ENCODE measurements at places on chromosomes 11 and 22. TPM values are rescaled to one million over a fixed set of nuclear protein-coding genes. Genes with fewer than 3 reads are reported as not detected.

The CRYBB2 gene
- total RNA-seq = not detected

The OSBPL5 gene
- total RNA-seq = 34.2 TPM

The IGLL1 gene
- total RNA-seq = not detected

The OR52E8 gene
- not detected for total RNA-seq

The CHRNA10 gene
- total RNA-seq = 2.1 TPM

The GAL3ST1 gene
- total RNA-seq = 3.8 TPM

The CRACR2B gene
- total RNA-seq = 2.6 TPM

GRCh38 chr11:93133488-93134109 is 64.2 kb downstream of the SLC36A4 start:
- H3K4me3 ChIP-seq = no peak overlapping the region
- peaks cover 3% of the 10 kb centered on the region for H3K4me1 ChIP-seq
- no peaks in the 10 kb centered on the region for H3K36me3 ChIP-seq
- DNase-seq = peak; percentile 62

- H3K36me3 ChIP-seq = peaks cover 20% of the 10 kb centered on the region
- no peaks in the 10 kb centered on the region for H3K27me3 ChIP-seq
- peaks cover 73% of the 10 kb centered on the region for H3K4me1 ChIP-seq
- no peak for DNase-seq
- peak overlapping the region; percentile 60 for H3K4me3 ChIP-seq
Measured at GRCh38 chr11:65891219-65892136, 1.0 kb downstream of the CCDC85B start.

DNA sequence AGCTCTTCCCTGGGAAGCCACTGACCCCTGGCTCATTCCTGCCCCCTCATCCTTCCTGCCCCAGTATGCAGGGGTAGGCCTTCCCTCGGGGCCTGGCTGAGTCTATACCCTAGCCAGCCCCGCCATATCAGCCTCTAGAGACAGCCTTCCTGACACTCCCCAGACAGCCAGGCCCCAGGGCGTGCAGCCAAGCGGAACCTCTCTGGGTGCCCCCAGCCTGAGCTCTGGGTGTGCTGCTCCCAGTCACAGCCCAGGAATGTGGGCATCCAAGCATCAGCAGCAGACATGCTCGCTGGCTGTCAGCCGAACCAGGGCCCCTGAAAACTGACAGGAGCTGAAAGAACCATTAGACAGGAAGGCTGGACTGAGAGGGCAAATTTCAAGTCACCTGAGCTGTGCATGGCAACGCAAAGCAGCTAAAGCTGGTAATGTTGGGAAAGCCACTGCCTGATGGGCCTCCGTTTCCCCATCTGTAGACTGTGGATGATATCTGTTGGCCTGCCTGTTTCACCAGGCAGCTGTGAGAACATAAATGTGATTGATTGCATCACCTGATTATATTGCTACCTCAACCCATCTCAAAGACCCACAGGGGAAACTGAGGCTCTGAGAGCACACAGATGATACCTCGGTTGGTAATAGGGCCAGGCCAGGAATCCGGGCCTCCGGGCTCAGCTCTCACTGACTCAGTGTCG is 93.2 kb downstream of the LRRC32 start:
- peak overlapping the region; percentile 56 for H3K27ac ChIP-seq
- H3K27me3 ChIP-seq = no peaks in the 10 kb centered on the region
- no peaks in the 10 kb centered on the region for H3K36me3 ChIP-seq
- H3K4me3 ChIP-seq = no peak overlapping the region
- peaks cover 34% of the 10 kb centered on the region for H3K4me1 ChIP-seq

DNA sequence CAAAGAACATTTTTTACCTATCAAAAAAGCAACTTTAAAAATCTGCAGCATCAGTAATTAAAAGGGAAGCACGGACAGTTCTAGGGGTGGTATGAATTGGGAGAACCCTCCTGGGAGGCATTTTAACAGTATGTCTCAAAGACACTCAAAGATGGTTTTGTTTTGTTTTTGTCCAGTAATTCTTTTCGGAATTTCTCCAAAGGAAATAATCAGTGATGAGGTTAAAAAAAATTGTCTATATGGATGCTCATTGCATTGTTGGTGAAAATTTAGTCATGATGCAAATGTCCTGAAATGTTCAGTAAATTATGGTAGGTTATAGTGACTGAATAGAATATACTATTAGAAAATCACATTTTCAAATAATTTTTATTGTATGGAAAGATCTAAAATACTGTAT is 115.1 kb downstream of the ATXN10 start:
- H3K36me3 ChIP-seq = no peaks in the 10 kb centered on the region
- H3K4me1 ChIP-seq = peaks cover 29% of the 10 kb centered on the region
- no peaks in the 10 kb centered on the region for H3K27me3 ChIP-seq
- no peak overlapping the region for H3K4me3 ChIP-seq

DNA sequence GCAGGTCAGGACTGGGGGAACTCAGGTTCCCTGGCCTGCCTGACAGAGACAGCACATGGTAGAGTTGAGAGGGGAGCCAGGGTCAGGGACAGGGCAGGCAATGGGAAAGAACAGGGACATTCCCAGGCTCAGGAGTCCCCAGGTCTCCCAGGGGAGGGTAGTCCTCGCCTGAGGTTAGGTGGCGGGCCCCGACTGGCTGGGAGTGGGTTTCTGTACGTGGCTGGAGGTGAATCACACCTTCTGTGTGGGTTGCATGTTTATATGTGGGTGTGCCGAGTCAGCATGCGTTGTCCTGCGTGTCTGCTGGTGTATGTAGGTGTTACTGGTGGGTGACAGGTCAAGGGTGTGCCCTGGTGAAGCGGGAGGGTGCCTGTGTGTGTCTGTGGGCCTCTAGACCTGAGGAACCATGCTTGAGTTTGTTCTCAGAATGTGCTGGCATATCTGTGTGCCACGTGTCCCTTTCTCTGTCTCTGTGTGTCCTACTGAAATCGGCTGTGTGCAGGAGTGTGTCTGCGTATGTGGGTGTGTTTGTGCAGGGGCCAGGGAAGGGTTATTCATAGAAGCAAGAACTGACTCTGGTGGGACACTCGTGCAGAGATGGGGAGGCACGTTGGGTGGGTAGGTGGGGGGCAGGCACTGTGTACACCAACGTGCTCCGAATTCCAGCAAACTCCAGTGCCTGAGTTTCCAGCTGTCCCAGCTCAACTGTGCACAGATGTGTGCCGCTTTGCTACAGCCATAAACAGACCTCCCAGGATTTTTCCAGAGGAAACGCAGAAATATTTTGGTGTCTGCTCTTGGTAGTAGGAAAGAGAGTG is 23.8 kb upstream of the OAF start:
- H3K27me3 ChIP-seq = peaks cover 11% of the 10 kb centered on the region
- no peak overlapping the region for H3K27ac ChIP-seq
- peak; percentile 57 for DNase-seq
- H3K4me3 ChIP-seq = no peak overlapping the region
- H3K36me3 ChIP-seq = no peaks in the 10 kb centered on the region

DNA sequence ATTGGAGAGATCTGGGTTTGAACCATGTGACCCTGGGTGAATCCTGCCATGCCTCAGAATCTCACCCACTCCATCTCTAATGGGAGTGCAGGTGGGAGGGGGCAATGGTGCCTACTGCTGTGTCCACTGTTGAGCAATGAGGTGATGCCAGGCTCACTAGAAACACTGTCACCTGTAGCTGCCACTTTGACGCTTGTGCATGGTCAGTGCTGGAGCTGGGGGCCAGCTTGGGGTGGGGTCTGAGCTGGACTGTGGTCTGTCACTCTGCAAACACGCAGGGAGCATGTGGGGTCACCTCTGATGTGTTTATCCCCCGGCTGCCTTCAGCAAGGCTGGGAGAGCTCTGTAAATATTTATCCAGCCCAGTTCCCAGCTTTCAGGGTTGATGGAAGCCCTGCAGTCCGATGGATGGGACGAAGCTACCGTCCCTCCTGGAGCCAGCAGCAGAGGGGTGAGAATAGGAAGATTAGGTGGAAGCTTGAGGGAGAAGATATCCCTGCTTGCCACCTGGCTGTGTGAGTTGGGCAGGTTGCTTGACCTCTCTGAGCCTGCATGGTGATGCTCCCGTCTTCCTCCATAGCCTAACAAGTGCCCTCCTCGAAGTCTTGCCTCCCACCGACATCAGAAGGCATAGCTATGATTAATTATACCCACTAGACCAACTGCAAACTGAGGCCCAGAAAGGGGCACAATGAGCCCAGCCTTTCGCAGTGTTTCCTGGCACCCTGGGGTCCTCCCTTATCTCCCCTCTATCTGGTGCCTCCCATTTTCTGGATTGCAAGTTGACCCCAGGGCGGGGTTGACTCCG is 1.7 kb downstream of the MMP11 start:
- no peak overlapping the region for H3K27ac ChIP-seq
- H3K4me1 ChIP-seq = peaks cover 7% of the 10 kb centered on the region
- no peaks in the 10 kb centered on the region for H3K27me3 ChIP-seq
- no peak for DNase-seq

DNA sequence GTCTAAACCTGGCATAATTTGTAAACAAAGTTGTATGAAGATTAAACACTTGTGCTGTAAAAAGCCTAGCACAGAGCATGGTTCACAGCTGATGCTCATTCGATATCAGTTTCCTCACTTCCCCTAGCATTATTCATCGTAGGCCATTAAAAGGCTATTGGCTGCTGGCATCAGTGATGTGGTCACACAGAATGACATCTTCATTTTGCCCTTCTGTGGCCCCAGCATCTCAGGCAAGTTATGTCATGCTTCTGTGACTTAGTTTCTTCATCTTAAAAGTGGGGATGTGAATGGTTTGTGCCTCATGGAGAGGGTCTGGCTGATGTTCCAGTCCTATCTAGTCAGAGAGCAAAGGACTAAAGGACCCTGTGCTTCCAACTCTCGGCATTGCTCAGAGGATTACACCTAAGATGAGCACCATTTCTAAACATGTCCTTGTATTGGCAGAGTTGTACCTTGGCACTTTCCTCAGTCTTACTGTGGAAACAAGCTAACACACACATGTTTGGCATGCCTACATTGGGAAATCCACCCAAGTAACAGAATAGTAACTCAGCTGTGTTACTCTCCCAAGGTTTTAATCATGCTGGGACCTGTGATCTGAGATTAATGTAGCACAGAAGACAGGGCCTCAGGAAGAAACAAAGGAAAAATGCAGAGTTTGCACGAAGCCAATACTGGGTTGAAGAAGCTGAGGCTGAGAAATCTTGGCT is 83.5 kb upstream of the OR9Q1 start:
- no peaks in the 10 kb centered on the region for H3K27me3 ChIP-seq
- no peaks in the 10 kb centered on the region for H3K36me3 ChIP-seq
- DNase-seq = no peak

GRCh38 chr11:86446163-86446923 is 71.7 kb downstream of the CCDC81 start:
- H3K27me3 ChIP-seq = no peaks in the 10 kb centered on the region
- no peak overlapping the region for H3K4me3 ChIP-seq
- peaks cover 7% of the 10 kb centered on the region for H3K4me1 ChIP-seq
- no peaks in the 10 kb centered on the region for H3K36me3 ChIP-seq
- no peak overlapping the region for H3K27ac ChIP-seq
- DNase-seq = no peak

DNA sequence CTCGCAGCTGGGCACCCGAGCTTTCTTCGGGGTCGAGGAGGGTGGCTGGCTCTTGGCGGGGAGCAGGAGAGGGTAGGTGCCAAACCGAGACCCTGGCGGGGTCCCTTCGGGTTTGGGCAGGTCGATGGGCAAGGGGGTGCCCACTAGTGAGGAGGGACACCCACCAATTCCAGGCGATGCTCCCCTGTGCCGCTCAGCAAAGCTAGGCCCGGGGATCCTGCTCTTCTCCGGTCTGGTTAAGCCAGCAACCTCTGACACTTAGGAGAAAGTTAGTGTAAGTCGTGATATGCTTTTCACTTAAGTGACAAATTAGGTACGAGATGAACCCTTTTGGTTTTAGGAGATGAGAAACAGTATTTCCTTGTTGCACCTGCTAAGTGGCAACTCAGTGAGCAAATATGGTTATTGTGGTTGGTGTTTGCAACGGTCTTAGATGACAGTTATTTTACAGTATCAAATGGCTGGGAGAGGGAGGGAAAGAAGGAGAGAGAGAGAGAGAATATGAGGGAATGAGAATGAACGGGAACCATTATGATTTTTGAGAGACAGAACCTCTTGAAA is 565 bp downstream of the NUCB2 start:
- H3K36me3 ChIP-seq = no peaks in the 10 kb centered on the region
- H3K4me1 ChIP-seq = peaks cover 6% of the 10 kb centered on the region
- H3K4me3 ChIP-seq = peak overlapping the region; percentile 80
- peak; percentile 61 for DNase-seq

DNA sequence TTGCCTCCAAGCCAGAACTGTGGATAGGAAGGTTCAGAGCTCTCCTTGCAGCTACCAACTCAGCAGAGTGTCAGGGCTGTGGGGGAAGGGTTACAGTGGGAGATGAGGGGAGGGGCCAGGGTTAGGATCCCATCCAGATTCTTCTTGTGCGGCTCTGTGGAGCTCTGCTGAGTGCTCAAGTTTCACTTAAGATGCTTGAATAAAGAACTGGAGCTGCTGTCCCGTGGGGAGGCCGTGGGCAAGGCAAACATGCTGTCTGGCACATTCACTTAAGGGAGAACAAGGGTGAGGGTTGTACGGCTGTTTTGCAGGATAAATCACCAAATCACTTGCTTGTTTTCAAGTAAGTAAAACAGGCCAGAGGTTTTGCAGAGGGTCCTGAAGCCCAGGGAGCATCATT is 197.1 kb downstream of the FAM76B start:
- no peaks in the 10 kb centered on the region for H3K27me3 ChIP-seq
- H3K4me1 ChIP-seq = peaks cover 4% of the 10 kb centered on the region
- H3K36me3 ChIP-seq = no peaks in the 10 kb centered on the region
- DNase-seq = peak; percentile 39
- no peak overlapping the region for H3K4me3 ChIP-seq

DNA sequence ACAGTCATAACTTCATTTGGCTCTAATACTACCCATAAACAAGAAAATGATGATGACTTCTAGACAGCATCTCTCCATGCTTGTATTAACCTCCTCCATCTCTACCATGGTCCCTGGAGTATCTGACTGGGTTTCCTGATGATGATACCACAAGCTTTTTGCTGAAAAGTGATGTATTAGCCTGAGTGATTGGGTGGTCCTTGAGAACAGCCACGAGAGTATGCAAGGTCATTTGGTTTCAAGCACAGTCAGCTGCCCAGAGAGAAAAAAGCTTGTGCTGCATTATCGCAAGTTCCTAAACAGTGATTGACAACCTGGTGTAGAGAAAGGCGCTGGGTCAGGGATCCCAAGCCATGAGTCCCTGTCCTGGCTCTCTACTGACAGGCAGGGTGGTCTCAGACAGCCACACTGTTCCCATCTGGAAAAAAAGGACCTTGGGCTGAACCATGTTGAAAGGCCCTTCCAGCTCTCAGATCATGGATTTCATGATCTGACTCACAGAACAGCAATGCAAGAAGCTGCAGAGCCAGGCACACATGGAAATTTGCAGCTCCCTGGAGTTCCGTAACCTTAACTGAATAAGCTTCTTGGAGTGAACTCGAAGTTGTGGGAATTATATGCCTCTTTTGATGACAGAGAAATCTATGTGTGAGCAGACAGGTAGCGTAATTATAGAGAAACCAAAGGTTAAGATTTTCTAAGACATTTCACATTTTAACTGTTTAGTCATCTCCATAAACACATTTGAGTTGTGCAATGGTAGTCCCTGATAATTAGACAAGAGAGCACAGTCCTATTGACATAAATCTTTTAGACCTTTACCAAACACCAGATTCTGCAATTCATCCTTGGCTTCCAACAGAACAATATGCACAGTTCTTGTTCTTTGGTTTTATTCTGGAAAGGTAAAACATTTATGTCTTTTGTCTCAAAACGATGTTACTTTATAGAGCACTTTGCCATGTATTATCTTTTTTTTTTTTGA is 54.1 kb upstream of the UBASH3B start:
- H3K4me3 ChIP-seq = no peak overlapping the region
- no peaks in the 10 kb centered on the region for H3K36me3 ChIP-seq
- peaks cover 7% of the 10 kb centered on the region for H3K4me1 ChIP-seq

- peaks cover 4% of the 10 kb centered on the region for H3K4me1 ChIP-seq
- H3K27ac ChIP-seq = peak overlapping the region; percentile 19
- DNase-seq = peak; percentile 90
- H3K4me3 ChIP-seq = no peak overlapping the region
Measured at GRCh38 chr22:31846161-31847115, 92.6 kb downstream of the DEPDC5 start.

All from astrocyte (in vitro differentiated cells and primary cell).